NCI-H2029 treated with DMSO at 0.1 percent for 48 hours (cell line): ENCODE measurements at places on chromosomes 4 and X.

GRCh38 chr4:109990261-109991257 is 77.9 kb downstream of the EGF start:
- no peak for DNase-seq

DNA sequence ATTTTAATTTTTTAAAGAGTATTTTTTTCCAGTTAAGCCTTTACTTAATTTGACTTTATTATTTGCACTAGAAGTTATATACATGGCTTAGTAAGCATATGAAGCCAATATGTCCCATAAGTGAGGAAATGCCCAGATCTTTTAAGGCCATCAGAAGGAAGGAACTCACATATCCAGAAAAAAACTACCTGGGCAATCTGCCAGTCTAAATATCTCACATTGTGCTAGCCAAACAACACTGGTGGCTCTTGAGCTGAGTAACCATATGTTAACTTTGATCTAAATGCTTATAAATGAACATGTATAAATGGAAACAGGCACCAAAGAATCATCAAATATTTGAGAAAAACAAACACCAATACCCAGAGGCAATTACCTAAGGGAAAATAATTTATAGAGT is 138.6 kb upstream of the APOOL start:
- DNase-seq = no peak

- peak; percentile 30 for DNase-seq
Measured at GRCh38 chr4:75004755-75005668, 72.1 kb downstream of the PARM1 start.

DNA sequence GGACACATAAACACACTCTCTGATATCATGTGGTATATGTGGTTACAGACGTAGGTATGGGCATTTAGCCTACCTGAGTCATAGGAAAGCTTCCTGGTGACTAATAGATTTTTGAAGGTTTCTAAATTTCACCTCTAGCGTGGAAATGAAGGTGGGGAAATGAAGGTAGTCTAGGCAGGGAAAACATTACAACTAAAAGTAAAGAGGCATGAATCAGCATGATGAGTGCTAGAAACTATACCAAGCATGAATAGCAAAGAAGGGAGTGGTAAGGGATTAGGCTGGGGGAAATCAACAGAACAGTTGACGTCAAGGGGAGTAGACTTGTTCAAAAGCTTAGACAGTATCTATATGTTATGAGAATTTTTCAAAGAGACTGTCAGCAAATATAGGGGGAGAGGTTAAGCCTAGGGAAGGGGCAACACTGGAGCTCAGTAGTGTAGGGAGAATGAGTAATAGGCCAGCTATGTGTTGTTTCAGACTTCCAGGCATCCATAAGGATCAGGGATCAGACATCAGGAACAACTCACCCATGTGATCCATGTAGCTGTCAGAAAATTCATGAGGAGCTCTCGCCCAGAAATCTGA is 279.3 kb upstream of the DIPK2B start:
- no peak for DNase-seq

- DNase-seq = no peak
Measured at GRCh38 chr4:185542626-185543315, 7.5 kb upstream of the PDLIM3 start.

- DNase-seq = no peak
Measured at GRCh38 chrX:139179592-139179991, 350.9 kb upstream of the F9 start.
